ENCODE measurements at places on chromosomes 3 and 15. TPM values are rescaled to one million over a fixed set of nuclear protein-coding genes. Genes with fewer than 3 reads are reported as not detected.
A peak's percentile ranks its signal among the peaks of the same experiment; 100 is the strongest.

- DNase-seq: peak; percentile 48
Measured at GRCh38 chr15:31360843-31361763, 34.5 kb downstream of the KLF13 start.

DNA sequence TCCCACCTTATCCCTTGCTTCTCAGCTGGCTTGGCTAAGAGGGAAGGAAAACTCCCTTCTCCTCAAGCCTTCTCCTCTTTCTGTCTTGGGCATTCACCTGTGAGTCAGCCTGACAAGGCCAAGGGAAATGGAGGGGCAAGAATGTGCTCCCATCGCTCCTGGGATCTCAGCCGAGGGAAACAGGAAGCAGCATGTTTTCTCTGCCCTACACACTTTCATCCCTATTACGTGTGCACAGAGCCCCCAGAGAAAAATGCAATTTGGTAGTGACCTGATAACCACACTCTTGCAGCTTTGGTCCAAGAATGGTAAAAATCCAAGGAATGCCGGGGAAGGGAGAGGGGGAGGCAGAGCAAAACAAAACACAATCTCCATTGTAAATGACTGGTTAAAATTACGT lies 32.9 kb upstream of the MTMR10 start:
- DNase-seq: no peak

GRCh38 chr3:197512691-197513571 lies 42.8 kb downstream of the BDH1 start:
- no peak for DNase-seq

DNA sequence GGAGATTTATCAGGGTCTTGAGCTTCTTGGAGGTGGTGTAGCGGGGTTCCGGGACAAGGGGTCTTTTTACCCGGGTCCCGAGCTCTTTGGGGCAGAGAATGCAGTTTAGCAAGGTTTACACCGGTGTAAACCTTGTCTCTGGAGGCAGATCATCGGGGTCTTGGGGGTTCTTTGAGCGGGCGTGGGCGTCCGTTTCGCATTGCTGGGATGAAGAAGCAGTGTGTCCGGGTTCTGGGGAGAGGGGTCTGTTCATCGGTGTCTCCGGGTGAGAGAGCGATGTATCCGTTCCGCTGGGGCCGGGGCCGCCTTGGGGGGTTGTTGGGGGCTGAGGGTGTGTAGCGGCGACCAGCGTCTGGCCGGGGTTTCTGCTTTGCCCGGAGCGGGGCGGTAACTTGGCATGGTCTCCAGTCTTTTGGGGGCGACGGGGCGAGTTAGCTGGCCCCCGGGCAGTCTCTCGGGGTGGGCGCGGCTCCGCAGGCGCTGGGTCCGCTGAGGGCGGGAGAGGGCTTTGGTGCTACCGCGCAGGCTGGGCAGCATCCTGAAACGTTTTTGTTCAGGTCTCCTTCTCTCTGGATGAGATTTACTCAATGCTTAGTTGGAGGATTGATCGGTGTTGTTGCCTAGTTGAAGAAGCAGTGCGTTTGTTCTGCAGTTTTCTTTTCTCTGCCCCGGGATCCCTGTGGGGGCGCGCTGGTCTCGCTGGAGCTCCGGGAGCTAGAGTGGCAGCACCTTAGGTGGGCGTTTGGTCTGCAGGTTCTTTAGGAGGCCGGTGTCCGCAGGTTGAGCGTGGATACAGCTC lies 843 bp downstream of the GLCE start:
- DNase-seq: peak; percentile 37

DNA sequence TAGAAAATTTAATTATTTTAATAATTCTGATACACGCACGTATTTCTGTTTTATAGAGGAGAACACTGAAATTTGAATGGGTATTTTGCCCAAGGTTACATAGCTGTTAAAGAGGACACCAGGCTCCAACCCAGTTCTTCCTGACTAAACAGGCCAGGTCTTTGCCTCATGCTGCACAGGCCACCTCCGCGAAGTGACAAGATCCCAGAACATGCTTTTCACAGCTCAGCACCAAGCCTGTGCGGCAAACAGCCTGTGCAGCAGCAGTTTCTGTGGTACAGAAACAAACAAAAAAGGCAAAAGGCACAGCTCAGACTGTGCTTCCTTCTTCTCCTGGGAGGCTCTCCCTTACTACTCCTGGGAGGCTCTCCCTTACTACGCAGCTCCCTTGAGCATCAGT lies 6.5 kb downstream of the FOXL2 start:
- DNase-seq: no peak

Gene NPAP1
- total RNA-seq: not detected

Gene VIPR1
- total RNA-seq: 7.3 TPM

Gene C15orf61
- 13.4 TPM for total RNA-seq

All from heart right ventricle (tissue), 16 donors.